ENCODE measurements at places on chromosomes 6 and 20.

GRCh38 chr20:34023937-34024722 is 30.4 kb downstream of the RALY start:
- no peak for DNase-seq

- DNase-seq, result no peak
Measured at GRCh38 chr20:58149437-58150091, 78.9 kb downstream of the ANKRD60 start.

GRCh38 chr6:151148111-151148510 is 91.7 kb upstream of the AKAP12 start:
- DNase-seq, result no peak

DNA sequence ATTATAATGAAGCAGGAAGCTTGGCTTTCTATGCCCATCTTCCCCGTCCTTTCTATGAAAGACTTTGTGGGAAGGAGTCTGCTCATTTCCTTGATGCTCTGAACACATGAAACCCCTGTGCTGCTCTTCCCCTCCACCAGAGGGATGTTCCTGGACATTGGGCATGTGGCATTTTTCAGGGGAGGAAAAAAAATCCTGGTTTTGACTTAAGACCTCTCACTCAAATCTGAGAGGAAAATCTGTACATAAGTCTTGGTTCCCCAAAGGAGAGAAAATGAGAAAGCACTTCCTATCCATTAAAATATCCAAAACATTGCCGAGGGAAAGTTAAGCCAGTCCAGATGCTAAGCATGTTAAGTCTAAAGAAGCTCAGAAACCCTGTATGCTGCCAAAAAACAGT is 393.0 kb downstream of the PAX1 start:
- DNase-seq, result no peak

DNA sequence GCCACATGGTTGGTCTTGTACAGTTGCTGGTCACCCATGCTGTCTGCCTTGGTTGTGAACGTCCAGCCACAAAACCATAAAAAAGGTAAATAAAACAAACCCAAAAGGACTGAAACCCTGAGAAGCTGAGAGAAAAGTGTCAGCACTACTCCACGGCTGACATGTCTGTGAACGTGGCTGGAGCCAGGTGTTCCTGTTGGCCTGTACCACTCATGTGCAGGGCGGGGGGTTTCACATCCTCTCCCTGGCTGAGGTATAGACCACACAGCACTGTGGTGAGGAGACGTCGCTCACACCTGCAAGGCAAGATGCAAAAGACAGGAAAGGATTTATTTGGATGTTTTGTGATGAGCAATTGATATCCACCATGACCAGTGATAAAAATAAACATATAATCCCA is 51.9 kb upstream of the MRPS10 start:
- no peak for DNase-seq

GRCh38 chr6:140921366-140922226 is 1211.1 kb upstream of the GJE1 start:
- peak; percentile 70 for DNase-seq

DNA sequence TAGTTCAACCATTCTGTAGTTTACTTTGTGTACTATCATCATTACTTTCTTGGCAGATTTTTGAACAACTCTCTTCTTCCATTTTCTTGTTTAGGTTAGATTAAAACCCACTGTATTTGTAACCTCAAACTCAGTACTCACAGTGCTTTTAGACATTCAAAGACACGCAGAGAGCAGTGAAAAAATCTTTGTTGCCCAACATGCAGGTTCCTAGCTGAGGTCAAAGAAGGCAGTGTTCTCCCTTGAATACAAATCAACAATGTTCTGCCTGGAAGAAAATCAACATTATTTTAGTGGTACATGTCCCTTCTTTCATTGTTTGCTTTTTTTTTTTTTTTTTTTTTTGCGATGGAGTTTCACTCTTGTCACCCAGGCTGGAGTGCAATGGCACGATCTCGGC is 11.2 kb downstream of the CYB5R4 start:
- no peak for DNase-seq

DNA sequence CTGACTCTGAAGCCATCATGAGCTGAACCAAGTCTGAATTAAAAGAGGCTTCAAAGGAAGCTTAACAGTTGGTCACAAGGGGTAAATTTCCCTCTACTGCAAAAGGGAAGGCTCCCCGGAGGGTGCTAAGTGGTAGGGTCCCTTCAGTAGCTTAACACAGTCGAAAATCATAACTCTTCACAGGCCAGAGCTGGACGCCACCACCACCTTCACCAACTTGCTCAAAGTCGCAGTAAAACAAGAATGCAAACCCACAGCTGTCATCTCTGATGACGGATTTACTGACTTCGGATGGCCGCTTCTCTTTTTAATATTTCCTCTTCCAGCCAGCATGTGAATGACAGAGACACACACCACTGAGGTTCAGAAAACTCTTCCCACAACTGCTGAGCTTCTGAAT is 144.7 kb upstream of the FBXL4 start:
- DNase-seq, result no peak

- DNase-seq, result no peak
Measured at GRCh38 chr20:43720007-43720406, 6.8 kb downstream of the GTSF1L start.

- no peak for DNase-seq
Measured at GRCh38 chr6:49463612-49463967, 420 bp downstream of the CENPQ start.

GRCh38 chr20:1328680-1329330 is at the start of gene SDCBP2:
Gene SDCBP2, minus strand, starts transcription at chr20:1329139. Its CDS starts 8,723 bp downstream, at chr20:1320416.
- DNase-seq, result peak; percentile 90

DNA sequence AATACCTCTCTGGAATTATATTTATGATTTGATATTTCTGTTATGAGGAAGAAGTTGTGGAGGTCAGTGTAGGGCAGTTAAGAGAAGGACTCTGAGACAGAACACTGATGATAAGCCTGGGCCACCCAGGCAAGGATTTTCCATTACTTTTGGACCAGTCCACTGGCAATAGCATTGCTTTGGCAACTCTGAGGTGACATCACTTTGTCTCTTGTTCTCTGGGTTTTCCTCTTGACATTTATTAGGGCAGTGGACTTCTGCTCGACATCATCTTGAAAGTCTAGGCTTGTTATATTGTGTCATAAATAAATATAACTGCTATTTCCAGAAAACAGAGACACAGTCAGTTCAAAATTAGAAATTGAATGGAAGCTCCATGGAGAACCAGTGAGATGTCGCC is 268.0 kb downstream of the SMOC2 start:
- peak; percentile 19 for DNase-seq

DNA sequence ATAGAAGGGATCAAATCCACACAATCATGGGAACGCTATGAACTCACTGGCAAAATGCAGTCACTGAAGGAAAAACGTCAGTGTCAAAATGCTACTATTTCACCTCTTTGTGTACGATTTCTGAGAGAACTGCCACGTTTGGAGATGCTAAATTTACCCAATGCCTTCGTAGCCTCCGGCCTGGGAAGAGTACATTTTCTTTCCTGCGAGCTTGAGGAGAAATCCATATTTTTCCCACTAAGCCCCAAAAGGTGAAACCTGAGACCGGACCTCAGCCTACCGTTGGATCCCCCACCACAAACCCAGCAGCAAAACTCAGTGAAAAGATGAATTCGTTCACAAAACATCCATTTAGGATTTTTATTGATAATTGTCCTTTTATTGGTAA is 131.7 kb downstream of the GPX5 start:
- DNase-seq, result no peak

- DNase-seq, result no peak
Measured at GRCh38 chr20:19690462-19690861, 67.6 kb upstream of the RIN2 start.
